Astrocyte (in vitro differentiated cells and primary cell): ENCODE measurements at places on chromosomes 7 and 10.
A peak's percentile ranks its signal among the peaks of the same experiment; 100 is the strongest.

DNA sequence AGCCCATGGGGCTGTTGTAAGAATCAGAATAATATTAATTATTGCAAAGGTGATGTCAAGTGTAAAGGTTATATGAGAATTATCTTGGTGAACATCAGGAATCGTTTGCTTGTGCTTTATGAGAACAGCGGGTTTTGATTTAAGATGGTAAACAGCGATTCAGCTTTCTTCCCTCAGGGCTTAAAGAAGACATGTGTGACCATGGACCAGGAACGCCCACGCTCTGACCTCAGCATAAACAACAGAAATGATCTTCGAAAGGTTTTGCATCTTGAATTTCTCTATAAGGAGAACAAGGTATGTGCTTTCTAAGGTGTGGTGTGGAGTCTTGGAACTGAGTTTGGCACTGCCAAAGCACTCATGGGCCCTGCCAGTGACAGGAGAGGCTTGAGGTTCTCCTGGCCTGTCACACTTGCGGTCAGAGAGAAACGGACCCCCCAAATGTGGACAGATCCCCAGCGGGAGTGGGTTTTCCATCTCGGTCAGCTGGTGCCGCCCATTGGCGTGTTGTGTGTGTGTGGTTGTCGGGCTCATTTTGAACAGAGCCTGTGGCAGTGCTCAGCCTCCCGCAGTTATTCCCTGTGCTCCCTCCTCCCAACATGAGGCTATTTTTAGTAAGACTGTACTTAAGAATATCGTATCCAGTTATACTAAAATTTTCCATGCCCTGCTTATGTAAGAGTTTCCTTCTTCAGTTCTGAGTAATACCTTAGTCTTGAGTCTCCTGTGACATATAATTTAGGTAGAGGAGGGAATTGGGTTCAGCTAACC, 7.2 kb downstream of the MINDY4 start:
- DNase-seq = no peak

- peak; percentile 47 for DNase-seq
Measured at GRCh38 chr10:101161494-101162299, 30.6 kb downstream of the TLX1 start.

DNA sequence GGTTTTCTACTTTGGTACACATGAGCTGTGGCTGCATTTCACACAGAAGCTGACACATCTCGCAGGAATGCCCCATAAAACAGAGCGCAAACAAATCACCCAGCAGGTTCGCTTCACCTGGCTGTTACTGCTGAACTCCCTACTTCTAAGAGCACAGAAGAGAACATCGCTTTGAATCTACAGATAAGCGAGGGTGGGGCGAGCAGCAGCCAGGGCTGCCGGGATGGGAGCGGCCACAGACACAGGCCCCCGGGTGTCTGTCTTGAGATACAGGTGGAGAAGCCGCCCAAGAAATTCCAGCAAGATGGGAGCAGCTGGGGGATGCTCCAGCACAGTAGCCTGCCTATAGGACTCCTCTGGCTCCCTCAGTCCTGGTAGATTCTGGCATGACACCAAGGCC, 27.4 kb downstream of the OGDHL start:
- no peak for DNase-seq

- no peak for DNase-seq
Measured at GRCh38 chr10:101832325-101832771, 11.3 kb downstream of the KCNIP2 start.

DNA sequence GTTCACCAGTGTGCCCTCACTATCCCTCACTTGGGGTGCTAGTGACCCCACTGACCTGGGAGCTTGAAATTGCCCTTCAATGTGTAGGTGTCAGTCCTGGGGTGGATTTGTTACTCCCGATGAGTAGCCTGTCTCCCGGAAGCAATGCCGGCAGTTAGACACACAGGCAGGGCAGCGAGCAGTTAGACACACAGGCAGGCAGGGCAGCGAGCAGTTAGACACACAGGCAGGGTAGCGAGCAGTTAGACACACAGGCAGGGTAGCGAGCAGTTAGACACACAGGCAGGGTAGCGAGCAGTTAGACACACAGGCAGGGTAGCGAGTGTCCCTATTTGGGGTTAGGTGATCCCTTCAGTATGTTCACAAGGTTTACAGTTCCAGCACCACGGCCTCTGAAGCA, 44.0 kb downstream of the VWA2 start:
- no peak for DNase-seq

DNA sequence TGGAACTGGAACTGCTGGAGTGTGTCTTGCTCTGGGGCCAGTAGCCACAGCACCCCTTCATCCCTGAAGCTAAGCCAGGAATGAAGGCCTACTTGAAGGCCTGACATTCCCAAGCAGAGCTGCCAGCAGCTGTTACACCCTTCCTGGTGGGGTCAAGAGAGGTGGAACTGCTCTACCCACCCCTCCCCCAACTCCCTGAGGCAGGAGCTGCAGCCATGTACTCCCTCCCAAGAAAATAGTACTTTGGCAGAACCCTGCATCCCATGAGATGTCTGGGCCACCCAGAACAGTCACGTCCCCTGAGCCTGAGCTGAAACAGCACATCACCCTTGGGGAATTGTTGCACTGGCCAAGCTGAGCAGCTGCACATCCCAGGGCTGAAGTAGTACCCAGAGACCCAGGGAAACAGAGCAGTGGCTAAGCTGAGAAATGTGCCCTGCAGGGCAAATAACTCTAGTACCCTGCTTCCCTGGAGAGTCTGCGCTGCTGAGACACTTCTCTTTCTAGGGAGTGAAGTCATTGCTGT, 63.4 kb upstream of the PLA2G12B start:
- no peak for DNase-seq

DNA sequence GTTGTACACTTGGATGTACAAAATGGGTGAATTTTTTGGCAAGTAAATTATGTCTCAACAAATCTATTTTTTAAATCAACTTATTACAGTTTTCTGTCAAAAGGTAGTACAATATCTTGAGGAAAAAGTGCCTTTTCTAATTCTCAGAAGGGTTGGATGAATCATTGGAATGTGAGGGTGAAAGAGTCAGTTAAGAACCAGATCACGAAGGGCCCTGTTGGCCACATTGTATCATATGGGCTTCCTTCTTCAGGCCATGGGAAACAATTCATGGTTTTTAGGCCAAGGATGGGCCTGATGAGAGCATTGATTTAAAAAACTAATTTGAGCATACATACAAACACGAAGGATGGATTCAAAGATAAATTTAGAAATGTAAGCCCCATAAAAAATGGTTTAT, 503.7 kb downstream of the TNS3 start:
- peak; percentile 40 for DNase-seq

- DNase-seq = no peak
Measured at GRCh38 chr10:42476101-42476500, 162.3 kb downstream of the ZNF33B start.

DNA sequence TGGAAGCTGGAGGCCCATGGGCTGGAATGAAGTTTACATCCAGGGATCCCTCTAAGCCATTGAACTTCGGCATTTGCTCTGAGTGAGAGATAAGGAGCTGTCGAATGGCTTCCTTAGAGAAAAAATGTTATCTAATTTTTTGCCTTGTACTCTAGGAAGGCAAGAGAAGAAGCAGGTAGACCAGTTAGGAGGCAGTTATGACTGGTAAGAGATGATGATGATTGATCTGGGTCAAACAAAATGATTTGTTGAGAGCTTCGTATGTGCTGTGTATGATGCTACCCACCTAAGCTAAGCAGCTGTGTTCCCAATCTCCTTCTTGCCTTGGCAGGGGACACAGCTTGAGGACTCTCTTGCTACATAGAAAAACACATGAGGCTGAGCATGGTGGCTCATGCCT, 370.2 kb downstream of the LRMDA start:
- no peak for DNase-seq

- no peak for DNase-seq
Measured at GRCh38 chr7:151648429-151648828, 128.7 kb upstream of the RHEB start.

DNA sequence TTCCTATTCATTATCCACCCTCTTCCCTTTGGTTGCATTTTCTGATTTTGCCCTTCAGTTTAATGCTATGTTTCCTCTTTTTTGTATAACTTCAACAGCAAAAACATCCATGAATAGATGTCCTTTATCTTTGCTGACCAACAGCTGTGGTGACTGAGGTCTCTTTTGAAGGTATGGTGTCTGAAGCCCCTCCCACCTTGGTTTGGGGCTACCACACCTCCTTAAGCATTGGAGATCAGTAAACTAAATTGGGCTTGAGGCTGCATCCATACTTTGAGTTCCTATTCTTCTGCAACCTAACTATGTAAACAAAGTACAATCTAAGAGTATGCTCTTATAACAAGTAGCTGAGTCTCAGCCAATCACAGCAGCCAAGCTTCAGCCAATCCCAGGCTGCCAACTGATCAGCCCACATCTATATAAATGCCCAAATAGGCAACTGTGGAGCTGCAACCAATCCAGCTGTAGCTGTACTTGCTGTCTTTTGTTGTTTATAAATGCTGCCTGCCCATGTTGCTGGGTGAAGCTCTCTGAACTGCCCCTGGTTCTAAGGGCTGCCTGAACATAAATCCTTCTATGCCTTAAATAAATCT, 69.4 kb upstream of the PDLIM1 start:
- DNase-seq = no peak

DNA sequence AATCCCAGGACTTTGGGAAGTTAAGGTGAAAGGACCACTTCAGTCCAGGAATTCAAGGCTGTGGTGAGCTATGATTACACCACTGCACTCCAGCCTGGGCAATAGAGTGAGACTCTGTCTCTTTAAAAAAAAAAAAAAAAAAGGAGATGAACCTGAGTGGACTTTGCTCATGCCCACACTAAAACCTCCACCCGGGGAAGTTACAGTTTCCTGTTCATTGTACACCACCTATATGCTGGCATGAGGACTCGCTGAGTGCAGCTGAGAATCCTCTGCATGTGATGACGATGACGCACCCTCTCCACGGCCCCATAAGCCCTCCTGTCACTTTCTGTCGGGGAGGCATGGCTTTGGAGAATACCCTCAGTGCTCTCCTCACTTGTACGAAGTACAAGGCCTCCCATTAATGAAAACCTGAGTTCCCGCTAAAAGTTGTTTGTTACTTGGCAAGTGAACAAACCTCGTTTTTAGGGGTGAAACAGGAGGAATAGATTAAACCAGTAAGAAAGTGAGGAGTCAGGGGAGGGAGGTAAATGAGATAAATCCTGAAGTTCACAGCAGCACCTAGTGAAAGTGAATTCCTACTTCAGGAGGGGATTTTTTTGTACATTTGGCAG, 15.9 kb downstream of the TMEM176B start:
- no peak for DNase-seq

DNA sequence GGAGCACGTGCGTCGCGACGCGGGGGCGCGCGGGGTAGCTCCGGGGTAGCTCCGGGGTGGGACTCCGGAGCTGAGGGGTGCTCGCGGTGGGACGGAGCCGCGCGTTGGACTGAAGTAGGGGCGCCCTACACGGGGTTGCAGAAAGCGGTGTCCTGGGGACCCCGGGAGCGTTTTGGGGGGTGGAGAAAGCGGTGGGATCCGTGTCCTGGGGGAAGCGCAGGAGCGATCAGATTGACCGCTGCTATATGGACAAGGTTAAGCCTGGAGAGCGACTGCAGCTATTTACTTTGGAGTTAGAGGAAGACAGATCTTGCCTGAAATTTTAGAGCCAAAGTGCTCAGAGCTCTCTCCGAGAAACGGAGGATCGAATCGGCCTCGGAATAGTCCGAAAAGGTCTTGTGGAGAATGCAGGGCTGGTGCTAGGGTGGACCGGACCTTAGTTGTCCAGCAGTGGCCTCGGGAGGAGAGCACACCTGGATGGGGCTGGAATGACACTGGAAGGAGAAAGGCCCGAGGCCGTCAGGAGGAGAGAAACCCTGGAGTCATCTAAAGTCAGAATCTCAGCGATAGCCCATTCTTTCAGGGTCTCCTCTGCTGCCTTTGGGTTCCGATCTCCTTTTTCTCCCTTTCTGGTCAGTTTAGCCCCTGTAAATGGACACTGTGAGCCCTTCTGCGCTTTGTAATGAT, 564 bp downstream of the PDSS1 start:
- DNase-seq = no peak

- no peak for DNase-seq
Measured at GRCh38 chr7:139354729-139355128, 5.0 kb upstream of the LUC7L2 start.

- no peak for DNase-seq
Measured at GRCh38 chr7:34747176-34747781, 89.3 kb downstream of the NPSR1 start.

DNA sequence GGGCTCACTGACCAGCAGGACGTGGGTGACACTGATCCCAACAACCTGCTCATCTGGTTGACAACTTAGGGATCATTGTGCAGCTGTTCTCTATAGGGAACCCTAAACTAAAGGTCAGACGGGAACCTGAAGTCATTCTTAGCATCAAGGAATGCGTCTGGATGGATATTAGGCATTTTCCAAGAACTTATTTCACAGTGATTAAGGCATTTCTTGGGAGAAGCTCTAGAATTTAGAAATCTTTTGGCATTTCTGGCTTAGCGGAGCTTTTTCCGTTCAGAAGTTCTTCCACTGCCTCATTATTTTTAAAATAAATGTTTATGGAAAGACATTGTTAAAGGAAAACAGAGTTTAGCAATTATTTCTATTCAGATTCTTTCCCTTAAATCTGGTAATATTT, 303.3 kb upstream of the IGFBP3 start:
- DNase-seq = no peak

GRCh38 chr7:106111655-106112117, 426 bp downstream of the SYPL1 start:
- DNase-seq = no peak

GRCh38 chr7:28348636-28349035, 63.7 kb upstream of the CREB5 start:
- DNase-seq = no peak

DNA sequence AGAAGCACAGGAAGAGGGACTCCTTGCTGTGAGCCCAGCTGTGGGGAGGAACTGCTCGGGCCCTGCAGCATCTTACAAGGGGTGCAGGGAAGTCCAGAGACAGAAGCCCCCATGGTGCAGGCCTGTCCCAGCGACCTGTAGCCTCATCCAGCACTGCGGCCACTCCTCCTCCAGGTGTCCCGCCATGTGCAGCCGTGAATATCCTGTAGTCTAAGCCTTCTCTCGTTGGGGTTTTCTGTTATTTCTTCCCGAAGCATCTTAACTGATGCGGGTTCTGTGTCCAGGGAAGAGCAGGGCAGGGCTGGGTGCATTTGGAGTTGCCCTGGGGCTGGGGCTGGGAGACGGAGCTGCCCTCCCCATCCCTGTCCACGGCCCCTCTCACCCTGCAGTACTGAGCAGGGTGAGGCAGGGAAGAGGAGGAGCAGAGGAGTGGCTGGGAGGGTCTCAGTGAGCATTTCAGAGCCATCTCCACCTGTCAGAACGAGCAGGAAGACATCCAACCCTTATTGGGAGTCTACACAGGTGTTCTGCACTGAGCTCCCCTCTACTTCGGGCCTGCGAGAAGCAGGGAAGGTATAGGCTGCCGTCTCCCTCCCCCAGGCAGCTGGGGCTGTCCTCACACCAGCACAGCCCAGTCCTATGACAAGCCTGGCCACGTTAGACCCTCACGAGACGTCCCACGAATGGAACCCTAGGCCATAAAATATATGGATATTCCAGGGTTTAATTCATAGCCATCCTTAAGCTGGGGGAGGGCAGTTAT, 494.5 kb downstream of the DNAJB6 start:
- no peak for DNase-seq
